ENCODE measurements at places on chromosomes 6 and 20. TPM values are rescaled to one million over a fixed set of nuclear protein-coding genes. Genes with fewer than 3 reads are reported as not detected.

Gene TFAP2A
- total RNA-seq: not detected

Gene CCN6
- total RNA-seq: not detected

Gene OLIG3
- 0.26 TPM for total RNA-seq

Gene FUT9
- total RNA-seq: not detected

Gene HRH3
- not detected for total RNA-seq

Gene BMP5
- total RNA-seq: not detected

Gene CLPSL1
- total RNA-seq: not detected

Gene BPIFB2
- total RNA-seq: not detected

Gene PHF3
- total RNA-seq: 44.1 TPM

Gene NCOA6
- 22.7 TPM for total RNA-seq

Gene CFAP206
- total RNA-seq: not detected

Gene BPIFA2
- not detected for total RNA-seq

Gene LHFPL5
- total RNA-seq: not detected

Gene IPCEF1
- 19.2 TPM for total RNA-seq

Gene BIRC7
- total RNA-seq: not detected

Gene LIN28B
- total RNA-seq: not detected
